Activated effector memory CD4-positive, alpha-beta T cell treated with anti-CD3 and anti-CD28 coated beads, Interleukin-2, amount 50 U/mL, for 16 hours (primary cell): ENCODE measurements at places on chromosomes 1 and 21.
A peak's percentile ranks its signal among the peaks of the same experiment; 100 is the strongest.

DNA sequence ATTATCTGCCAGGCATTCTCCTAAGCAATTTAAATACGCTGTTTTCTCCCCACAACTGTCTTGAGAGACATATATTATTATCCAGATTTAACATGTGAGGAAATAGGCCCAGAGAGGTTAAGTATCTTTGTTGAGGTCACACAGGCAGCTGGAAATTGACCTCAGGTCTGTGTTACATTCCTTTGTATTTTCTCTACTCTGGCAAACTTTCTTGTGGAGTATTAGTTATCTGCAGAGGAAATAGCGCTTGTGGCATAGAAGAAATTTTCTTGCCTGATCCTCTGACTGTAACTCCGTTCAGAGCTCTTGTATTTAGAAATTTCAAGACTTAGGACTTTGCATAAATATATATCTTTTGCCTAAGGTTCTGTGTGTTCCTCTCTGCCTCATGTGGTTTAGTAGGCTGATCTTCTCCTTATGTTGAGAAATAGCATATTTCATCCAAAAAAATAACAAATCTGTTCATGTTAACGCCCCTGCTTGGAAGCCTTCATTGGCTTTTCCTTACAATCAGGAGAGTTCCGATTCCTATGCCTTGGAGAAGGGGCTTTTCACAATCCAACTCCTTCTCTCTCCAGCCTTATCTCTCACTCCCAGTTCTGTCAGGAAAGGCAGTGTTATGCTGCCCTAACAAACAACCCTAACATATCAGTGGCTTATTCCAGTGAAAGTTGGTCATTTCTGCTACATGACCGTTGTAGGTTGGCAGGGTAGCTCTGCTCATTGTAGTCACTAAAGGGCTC, 2.5 kb upstream of the JUN start:
- no peak for DNase-seq

DNA sequence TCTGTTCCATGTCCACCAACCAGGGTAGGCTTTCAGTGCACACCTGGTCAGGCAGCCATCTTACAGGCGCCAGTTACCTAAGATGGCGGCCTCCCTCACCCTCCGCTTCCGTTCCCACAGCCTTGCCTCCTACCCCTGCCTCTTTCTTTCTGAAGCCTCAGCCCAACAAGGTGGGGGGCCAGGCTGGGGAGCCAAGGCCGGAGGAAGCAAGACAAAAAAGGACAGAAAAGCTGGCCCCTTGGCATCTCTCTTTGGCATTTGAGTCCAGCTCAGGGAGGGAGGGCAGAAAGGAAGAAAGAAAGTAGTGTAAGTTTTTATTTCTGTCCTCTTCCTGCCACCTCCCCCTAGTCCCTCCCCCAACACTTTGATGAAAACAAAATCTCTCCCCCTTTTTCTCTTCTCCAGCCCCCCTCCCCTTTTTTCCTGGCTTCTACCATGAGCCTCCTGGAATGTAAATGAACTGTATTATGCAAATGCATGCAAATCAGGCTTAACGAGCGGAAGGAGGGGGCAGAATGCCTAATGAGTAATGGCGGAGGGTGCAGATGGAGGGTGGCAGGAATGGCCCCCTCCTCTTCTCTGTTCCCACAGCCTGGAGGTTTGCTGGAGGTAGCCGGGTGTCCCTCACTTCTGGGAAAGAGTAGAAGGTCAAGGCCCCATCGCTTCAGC, 43.8 kb downstream of the RHBG start:
- DNase-seq, result no peak

DNA sequence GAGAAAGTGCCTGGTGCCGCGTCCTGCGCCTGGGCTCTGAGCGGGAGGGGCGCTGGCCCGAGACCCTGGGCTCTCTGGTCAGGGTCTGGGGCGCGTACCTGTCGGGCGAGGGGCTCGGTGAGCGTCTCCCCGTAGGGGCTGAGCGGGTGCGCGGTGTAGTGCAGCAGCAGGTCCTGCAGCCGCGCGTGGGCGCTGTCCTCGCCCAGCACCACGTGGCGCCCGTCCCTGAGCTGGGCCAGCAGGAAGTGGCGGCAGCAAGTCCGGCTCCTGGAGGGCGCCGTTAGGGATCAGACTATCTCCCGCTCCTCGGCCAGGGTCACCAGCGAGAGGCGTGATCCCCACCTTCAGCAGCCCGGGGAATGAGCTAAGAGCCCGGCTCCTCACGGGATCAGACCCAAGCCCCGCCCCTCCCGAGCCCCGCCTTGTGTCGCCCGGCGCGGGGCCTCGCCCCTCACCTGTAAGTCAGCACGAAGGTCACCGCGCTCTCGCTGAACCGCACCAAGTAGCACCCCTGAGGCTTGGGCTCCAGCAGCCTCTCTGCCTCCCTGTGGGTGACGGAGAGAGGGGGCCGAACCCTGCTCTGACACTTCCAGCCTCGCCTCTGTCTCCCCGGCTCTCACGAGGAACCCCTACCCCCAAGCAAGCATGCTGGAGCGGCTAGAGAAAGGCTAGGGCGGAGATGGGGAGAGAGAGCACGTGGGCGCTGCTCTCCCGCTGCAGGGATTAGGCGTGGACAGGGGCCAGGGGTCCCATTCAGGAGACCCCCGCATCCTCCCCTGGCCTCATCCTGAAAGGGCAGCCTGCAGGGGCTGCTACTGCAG, 2.7 kb downstream of the SH2D2A start:
- peak; percentile 90 for DNase-seq

- peak; percentile 78 for DNase-seq
Measured at GRCh38 chr1:63615768-63616420, 22.7 kb downstream of the PGM1 start.

GRCh38 chr1:204299814-204300365, 59.8 kb downstream of the PLEKHA6 start:
- DNase-seq, result no peak

- DNase-seq, result no peak
Measured at GRCh38 chr1:110280804-110281203, 58.4 kb upstream of the RBM15 start.

- no peak for DNase-seq
Measured at GRCh38 chr21:32515874-32516273, 69.4 kb downstream of the TCP10L start.

- no peak for DNase-seq
Measured at GRCh38 chr1:31511848-31512615, 64.3 kb upstream of the TINAGL1 start.

DNA sequence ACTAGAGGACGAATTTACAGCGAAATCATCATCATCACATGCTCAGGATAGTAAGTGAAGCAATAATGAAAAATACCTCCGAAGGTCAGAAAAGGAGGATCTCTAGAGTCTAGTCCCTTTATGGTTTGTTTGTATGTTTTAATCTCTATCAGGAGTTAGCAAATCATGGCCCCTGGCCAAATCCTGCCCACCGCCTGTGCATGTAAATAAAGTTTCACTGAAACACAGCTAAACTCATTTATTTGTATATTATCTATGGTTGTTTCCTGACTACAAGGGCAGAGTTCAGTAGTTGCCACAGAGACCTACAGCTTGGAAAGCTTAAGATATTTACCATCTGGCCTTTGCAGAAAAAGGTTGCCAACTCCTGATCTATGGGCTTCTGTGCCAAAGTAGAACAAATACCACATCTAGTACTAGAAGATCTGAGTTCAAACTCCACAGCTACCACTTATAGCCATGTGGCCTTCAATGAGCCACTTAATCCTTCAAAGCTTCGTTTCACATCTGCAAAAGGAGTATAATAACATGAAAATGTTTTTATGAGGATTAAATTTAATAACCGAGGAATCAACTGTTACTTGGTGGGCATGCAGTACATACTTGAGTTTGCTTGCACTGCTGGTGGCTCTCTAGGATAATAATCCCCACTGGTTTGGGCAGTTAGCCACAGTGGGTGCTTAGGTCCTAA, 94.0 kb upstream of the KIF26B start:
- no peak for DNase-seq

- DNase-seq, result no peak
Measured at GRCh38 chr1:103075316-103076000, 32.9 kb downstream of the COL11A1 start.

- no peak for DNase-seq
Measured at GRCh38 chr1:11054666-11055065, 5.2 kb downstream of the SRM start.

DNA sequence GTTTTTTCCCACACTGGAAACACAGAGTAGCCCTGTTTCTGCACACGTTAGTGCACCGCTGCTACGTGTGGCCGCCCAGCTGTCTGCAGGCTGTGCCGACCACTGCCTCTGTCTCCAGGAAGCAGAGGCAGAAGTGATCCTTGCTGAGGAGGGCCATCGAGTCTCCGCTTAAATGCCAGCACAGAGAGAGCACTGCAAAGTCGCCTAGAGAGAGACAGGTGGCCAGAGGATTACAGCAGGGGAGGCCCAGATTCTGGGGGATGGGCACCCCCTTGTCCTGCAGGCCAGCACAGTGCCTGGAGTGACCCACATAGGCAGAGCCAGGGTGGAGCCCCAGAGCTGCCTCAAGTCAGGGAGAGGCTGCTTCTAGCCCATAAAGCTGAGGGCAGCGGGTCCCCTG, 6.1 kb downstream of the TPRG1L start:
- DNase-seq, result no peak

- DNase-seq, result no peak
Measured at GRCh38 chr1:118073648-118074435, 111.2 kb downstream of the SPAG17 start.

GRCh38 chr1:2939041-2939552, 82.2 kb upstream of the ACTRT2 start:
- DNase-seq, result no peak

DNA sequence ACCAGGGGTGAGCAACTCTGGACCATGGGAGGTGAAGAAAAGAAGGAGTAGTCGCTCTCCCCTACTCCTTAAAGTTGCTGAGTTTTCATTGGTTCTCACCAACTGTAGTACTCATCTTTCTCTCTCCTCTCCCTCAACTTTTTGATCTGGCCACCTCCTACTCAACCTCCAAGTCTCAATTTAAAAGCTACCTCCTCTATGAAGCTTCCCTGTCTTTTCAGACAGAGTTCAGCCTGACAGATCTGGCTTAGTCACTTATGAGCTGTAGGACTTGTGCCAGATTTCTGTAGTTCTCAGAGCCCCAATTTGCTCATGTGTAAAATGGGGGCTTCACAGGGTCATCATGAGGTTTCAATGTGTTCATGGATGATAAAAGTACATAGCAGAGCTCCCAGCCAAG, 34.5 kb upstream of the HTR1D start:
- no peak for DNase-seq

- DNase-seq, result no peak
Measured at GRCh38 chr1:103576065-103576464, 4.7 kb downstream of the AMY2B start.

DNA sequence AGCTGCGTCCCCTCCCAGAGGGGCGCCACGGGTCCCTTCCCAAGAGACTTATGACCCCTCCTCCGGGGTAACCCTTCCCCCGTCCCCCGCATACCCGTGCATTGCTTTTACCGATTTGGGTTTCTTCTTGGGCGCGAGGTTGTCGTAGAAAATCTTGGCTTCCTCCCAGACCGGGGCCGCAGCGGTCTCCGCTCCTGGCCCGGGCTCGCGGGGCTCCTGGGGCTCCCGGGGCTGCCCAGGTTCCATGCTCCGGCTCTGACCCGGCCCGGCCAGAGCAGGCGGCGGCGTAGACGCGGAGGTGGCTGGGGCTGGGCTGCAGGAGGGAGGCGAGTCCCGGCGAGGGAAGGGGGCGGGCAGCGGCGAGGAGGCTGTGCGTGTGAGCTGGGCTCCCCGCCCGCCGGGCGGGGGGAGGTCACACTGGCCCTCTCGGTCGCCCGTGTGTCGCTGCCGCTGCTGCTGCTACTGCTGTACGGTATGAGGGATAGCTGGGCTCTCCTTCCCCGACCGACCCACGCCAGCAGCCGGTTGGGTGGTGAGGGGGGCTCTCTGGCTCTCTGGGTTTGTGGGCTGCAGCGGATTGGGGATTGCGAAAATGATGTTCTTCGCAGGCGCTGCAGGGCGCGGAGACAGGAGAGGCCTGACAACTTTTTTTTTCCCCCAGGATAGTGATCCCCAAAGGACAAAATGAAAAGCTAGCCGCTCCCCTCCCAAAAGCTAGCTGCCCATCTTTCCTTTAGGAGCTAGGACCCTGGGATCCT, at the start of gene NT5C1A:
TSS of gene NT5C1A (minus strand) at position 315 of the 758 bp plus-strand sequence. CDS start at position 246, 69 bp downstream.
- peak; percentile 76 for DNase-seq

DNA sequence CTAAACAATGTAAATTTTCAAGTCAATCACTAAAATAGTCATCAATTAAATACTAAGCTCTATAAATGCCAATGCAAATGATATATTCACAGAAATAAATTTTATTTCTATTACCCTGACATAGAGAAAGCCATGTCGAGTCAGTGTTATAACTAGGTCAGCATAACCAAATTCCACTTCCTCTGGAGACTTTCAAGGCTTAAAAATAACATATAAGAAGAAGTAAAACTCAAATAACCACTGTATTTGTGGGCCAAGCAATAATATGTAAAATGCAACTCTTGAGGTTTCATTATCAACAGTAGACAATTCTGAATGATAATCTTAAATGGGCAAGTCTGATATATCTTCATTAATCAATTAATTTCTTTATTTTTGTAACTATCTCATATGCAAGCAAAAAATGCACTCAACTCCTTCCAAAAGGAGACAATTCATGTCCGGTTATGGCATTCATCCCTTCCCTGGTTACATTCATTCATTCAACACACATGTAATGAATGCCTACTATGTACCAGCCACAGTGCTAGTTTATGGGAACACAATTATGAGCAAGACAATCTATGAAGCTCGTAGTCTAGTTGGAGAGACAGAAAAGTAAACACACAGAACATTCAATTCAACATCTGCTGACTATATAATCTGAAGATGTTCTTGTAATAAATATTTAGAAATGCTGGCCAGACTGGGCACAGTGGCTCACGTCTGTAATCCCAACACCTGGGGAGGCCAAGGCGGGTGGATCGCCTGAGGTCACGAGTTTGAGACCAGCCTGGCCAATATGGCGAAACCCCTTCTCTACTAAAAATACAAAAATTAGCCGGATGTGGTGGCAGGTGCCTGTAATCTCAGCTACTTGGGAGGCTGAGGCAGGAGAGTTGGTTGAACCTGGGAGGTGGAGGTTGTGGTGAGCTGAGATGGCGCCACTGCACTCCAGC, 37.1 kb upstream of the CAP1 start:
- no peak for DNase-seq

DNA sequence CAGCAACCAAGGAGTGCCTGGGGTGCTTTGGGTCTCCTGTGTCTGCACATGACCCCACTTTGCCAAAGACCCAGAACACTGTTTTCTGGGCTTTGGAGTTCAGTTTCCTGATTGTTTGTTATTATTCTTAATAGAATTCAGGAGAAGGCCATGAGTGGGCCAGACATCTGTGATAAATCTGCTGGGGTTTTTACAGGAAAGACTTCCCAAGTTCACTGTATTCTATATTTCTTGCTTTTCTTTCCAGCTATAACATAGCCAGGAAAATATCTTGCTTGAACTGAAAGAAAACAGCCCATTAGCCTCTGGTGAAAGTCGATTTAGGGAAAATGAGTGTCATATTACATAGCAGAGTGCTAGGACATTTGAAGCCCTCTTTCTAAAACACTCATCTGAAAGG, 345.1 kb upstream of the USP24 start:
- no peak for DNase-seq
